ENCODE measurements at places on chromosomes 2 and 18.

- DNase-seq = no peak
Observed at GRCh38 chr18:44624052-44624451, 56.6 kb upstream of the SETBP1 start.

DNA sequence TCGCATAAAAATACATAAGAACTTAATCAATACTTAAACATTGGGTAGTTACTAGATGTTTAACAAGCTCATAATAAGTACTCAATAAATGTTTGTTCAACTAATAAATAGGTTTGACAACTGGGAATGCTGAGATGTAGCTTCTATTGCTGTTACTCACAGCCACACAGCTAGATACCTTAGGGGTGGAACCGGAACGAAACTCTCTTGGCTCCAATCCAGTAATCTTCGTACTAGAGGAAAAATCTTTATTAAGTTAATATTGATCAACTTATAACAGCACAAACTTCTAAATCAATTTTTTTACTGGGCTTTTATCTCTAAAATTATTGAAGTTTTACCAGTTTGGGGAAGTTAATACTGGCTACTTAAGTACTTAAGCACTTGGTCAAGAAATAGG, 247.8 kb downstream of the PAX3 start:
- DNase-seq = peak; percentile 8

- DNase-seq = no peak
Observed at GRCh38 chr2:156918410-156918809, 339.1 kb upstream of the GALNT5 start.

- no peak for DNase-seq
Observed at GRCh38 chr2:190334479-190335224, 8.7 kb upstream of the INPP1 start.

DNA sequence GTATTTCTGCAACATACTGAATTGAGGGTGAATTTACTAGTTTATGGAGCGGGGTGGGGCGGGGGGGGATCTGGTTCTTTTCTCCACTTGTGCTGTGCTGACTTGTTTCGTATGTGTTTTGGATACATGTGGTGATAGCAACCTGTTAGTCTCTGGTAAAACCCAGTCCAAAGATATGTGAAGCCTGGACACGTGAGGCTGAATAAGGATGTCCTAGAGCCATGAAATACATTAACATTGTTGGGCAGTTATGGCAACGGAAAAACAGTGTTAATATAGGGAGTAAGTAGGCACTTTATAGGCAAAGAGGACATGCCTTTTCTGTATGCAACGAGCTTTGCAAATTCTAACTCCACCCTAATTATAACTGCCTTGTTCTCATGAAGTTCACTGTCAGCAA, 42.1 kb upstream of the NEMP2 start:
- no peak for DNase-seq

DNA sequence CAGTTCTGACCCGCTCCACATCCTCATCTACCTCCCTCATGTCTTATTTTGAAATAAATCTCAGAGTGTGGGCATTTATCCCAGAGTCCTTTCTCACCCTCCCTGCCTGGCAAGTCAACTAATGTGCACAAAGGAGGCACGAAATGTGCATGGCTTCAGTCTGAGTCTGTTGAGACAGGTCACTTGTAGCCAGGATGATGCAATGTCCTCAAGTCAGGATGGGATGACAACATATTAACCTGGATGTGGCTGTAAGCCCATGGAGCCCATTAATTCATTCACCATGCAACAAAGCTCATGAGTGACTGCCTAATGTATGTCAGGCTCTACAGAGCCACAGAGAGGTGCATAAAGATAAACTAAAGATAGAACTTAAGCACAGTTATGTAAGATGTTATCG, 34.5 kb downstream of the KCNG3 start:
- DNase-seq = no peak

DNA sequence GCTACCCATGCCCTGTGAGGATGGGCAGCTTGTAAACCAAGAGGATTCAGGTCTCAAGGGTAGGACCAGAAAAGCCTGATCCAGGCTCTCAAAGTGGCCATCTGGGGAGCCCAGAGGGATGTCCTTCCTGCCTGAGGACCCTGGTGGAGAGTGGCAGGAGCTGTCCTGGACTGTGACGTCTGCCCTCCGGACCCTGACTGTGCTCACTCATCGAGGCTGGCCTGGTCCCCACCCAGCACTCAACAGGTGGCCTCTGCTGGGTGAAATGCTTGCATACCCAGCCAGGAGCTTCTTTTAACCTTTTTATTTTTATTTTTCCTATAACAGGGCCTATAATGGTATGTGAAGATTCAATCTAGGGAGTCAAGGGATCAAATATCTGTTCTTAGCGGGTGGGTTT, 24.5 kb downstream of the CREG2 start:
- DNase-seq = no peak

- no peak for DNase-seq
Observed at GRCh38 chr2:141468761-141469160, 662.1 kb downstream of the LRP1B start.
